Central memory CD4-positive, alpha-beta T cell (primary cell): ENCODE measurements at places on chromosomes 13 and 19.

- DNase-seq = no peak
Measured at GRCh38 chr13:30870049-30870884, 35.8 kb upstream of the MEDAG start.

DNA sequence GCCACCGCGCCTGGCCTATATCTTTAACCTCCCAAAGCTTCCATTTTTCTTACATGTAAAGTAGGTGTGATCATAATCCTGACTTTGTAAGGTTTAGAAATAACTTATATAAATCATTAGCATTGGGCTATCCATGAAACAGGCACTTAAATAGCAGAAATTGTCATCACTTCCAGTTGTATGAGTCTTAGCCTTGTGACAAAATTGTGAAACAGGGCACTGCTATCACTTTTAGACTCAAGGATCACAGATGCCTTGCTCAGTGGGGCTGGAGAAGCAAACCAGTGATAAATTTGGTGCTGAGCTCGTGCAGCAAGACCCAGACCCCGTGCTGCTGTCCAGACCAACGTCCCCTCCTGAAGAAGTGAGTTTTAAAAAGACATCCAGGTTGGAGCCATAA is 209.7 kb downstream of the KATNAL1 start:
- no peak for DNase-seq

- no peak for DNase-seq
Measured at GRCh38 chr13:48579165-48579918, 46.5 kb upstream of the RCBTB2 start.

DNA sequence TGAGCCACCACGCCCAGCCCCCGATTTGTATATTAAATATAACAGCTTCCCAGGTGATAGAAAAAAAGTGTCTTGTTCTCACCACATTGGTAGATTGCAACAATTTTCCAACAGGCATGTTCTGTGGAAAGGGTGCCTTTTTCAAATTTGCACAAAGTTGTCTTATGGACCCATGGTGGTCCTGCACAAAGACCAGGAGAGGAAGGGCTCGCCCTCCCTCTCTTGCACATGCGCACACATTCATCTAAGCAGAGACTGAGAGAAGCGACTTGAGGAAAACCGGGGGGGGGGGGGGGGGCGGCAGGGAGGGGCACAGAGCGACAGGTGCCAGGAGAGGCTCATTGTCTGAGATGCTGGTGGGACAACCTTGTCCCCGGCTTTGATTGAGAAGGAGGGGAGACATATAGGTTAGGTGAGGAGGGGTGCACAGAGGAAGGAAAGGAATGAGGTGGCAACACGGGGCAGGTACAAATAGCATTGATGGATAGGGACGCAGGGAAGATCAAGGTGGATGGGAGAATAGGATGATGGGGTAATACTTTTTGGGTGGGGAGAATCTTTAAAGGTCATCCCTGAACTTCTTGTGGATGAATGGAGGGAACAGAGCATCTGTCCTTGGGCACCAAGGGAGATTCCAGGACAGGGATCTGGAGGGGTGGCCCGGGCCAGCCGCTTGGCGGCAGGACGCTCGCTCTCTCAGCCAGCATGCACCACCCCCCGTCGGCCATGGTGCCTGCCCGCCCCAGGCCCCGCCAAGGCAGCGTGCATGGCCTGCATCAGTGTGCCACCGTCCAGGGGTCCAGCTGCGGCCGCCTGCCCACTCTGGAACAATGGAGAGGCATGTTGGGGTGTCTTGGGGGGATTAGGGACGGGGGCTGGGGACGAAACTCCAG is 76.0 kb downstream of the IER2 start:
- DNase-seq = no peak

- no peak for DNase-seq
Measured at GRCh38 chr13:102234618-102235017, 167.2 kb downstream of the FGF14 start.
